T-helper 2 cell (primary cell): ENCODE measurements at places on chromosomes 7 and 10.

GRCh38 chr10:71842856-71843686 lies 8.0 kb downstream of the PSAP start:
- no peak for DNase-seq

GRCh38 chr7:131803816-131804215 lies 247.4 kb upstream of the PODXL start:
- no peak for DNase-seq

- DNase-seq, result no peak
Measured at GRCh38 chr10:57867241-57867640, 400.5 kb downstream of the IPMK start.

DNA sequence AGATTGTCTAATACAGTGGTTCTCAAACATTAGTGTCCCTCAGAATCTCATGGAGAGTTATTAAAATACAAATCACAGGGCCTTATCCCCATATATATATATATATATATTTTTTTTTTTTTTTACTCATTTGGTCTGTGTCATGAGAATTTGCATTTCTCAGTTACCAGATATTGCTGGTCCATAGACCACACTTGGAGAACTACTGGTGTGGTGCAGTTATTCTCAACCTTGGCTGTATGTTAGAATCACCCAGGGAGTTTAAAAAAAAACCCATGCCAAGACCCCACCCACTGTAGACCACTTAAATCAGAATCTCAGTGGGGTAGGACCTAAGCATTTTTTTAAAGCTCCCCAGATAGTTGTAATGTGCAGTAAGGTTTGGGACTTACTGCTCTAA lies 179.9 kb downstream of the AUTS2 start:
- no peak for DNase-seq

- DNase-seq, result no peak
Measured at GRCh38 chr7:51246258-51247245, 70.1 kb downstream of the COBL start.

- DNase-seq, result no peak
Measured at GRCh38 chr7:90720984-90721760, 125.1 kb downstream of the CDK14 start.
